ENCODE measurements at places on chromosomes 5 and 9.

DNA sequence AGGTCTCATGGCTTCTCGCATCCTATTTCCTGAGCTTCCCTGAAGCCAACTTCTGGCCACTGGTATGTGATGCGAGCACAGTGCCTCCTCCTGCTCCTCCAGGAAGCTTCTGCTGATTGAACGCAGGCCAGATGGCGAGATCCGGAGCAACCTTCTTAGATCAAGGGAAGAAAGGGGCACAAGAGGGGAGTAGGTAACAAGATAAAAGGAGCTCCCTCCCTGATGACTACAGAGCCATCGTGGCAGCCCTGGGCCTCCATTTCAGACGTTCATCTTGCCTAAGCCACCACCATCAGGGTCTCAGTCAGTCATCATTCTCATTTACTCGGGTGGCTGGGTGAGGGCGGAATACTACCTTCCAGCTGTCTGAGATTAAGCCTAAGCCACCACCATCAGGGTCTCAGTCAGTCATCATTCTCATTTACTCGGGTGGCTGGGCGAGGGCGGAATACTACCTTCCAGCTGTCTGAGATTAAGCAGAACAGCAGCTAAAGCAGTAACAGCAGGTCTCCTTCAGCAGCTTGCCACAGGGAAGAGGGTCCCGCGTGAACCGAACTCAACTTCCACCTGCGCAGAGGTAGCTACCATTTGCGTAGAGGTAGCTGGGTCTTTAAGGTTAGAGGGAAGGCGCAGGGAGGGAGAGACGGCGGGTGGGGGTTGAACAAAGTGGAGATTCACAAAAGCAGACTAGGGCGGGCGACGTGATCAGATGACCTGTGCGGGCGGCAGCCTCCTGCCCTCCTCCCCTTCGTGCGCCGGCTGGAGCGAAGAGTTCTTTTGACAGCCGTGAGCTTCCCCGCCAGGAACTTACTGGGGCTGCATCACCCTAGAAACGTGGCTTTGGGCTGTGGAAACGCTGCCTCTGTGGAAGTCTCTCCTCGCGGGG, 27.9 kb upstream of the MGAT1 start:
- peak; percentile 77 for DNase-seq

DNA sequence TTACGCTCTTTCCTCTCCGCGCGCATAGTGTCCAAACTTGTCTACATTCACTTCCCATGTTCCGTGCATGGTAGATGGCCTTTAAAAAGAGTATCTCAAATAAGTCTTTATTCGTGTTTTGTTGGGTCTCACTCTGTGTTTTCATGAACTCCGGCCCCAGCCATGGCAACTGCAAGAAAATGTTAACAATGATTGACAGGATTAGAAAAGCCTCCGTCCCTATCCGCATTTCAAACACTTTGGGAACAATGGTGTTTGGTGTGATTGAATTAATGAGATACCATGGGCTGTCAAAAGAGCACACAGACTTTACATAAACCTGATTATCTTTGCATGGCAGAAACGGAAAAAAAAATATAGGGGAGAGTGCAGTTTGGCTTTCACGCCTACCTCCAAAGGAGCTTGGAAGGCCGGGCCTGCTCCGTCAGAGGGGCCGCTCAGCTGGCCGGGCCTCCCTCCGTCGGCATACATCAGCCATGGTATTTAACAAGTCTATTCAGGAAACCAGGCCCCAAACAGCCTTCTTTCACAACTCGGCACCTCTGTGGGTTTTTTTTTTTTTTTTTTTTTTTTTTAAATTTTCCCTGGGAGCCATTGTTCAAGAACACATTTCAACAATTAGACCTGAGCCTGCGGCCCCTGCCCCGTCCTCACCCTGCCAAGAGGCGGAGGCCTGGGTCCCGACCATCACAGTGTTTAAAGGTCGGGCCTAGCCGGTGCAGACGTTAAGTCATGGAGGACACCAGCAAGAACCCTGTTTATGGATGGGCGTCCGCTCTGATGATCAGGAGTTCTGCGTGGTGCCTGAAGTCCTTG, 323.8 kb upstream of the IRX4 start:
- DNase-seq = no peak

GRCh38 chr5:82349652-82350051, 71.5 kb upstream of the RPS23 start:
- DNase-seq = peak; percentile 22

DNA sequence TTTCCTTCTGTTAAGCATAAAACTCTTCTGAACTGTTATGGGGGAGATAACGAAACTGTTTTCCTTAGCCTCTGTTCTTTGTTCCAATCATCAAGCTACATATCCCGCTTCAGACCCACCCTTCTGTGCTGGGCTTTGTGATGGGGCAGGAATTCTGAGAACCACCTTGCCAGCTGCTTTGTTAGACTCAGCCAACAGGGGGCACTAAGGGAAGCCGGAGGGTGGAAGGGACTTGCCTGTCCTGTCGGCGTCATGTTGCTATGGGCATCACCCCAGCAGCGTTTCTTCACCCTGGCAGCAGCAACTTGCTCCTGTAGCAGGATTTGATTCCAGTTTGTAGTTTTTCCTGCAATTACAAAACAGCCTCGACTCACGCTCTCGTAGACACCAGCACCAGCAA, 169.1 kb downstream of the CAAP1 start:
- no peak for DNase-seq

GRCh38 chr5:126780165-126780827, 3.4 kb downstream of the LMNB1 start:
- DNase-seq = peak; percentile 29

GRCh38 chr9:89850153-89850552, 245.3 kb downstream of the GADD45G start:
- DNase-seq = no peak

- DNase-seq = no peak
These were observed 784 bp downstream of the MAMDC4 start for GRCh38 chr9:136852664-136853595.

DNA sequence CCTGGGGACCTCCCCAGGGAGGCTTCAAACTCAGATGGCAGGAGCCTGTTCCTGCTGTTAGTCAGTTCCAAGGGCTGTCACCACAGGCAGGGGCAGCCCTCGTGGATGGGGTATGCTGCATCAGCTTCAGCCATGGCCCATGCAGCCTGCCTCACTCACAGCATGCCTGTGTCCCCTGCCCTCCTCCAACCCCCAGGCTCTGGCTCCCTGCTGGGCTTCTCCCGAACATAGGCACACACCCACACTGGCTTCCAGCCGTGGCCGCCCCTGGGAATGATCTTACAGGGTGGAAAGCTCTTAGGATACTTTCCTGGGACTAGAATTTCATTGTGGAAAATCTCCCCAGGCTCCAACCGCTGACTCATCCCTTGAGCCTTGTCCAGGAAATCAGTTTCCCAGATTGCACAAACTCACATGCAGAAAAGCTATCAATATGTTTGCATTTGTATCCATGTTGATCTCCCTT, 163.8 kb downstream of the SEC61B start:
- no peak for DNase-seq

DNA sequence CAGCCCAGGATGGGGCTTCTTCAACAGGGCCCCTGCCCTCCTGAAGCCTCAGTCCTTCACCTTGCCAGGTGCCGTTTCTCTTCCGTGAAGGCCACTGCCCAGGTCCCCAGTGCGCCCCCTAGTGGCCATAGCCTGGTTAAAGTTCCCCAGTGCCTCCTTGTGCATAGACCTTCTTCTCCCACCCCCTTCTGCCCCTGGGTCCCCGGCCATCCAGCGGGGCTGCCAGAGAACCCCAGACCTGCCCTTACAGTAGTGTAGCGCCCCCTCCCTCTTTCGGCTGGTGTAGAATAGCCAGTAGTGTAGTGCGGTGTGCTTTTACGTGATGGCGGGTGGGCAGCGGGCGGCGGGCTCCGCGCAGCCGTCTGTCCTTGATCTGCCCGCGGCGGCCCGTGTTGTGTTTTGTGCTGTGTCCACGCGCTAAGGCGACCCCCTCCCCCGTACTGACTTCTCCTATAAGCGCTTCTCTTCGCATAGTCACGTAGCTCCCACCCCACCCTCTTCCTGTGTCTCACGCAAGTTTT, 23.6 kb downstream of the PCDHGC5 start:
- peak; percentile 85 for DNase-seq

GRCh38 chr5:56202483-56202882, 30.6 kb downstream of the ANKRD55 start:
- DNase-seq = no peak

GRCh38 chr9:26261503-26262330, 583.5 kb upstream of the TUSC1 start:
- DNase-seq = no peak

DNA sequence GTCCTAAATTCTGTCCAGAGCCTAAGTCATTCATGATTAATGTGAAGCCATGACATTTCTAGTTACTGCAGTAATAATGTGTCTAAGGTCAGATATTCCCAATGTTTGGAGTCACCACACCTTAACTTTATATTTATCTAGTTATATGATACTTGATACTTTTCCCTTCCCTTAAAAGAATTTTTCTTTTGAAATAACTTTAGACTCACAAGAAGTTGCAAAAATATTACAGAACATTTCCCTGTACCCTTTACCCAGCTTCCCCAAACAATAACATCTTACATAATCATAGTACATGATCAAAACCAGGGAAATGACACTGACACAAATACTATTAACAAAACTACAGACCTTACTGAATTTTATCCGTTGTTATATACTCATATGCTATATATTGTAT, 150.0 kb upstream of the GNA14 start:
- no peak for DNase-seq

GRCh38 chr5:121479337-121479736, 372.3 kb upstream of the FTMT start:
- no peak for DNase-seq
